ENCODE measurements at places on chromosomes 4 and X.

DNA sequence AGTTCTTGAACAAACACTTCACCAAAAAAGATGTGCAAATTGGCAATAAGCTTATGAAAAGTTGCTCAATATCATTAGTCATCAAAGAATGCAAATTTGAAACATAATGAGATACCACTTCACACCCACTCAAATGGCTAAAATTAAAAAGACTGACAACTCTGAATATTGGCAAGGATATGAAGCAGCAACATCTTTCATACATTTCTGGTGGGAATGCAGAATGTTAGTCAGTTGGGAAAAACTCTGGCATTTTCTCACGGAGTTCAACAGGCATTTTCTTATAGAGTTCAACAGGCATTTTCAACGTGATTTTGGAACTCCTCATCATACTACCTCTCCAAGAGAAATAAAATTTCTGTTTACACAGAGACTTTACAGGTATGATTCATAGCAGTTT, 297.4 kb upstream of the MAGEC2 start:
- no peak for DNase-seq

GRCh38 chr4:127540497-127541025, 92.2 kb upstream of the INTU start:
- no peak for DNase-seq

GRCh38 chr4:178745203-178745602, 1303.0 kb upstream of the AGA start:
- DNase-seq, result no peak

GRCh38 chr4:141851246-141851891, 215.0 kb downstream of the IL15 start:
- no peak for DNase-seq

DNA sequence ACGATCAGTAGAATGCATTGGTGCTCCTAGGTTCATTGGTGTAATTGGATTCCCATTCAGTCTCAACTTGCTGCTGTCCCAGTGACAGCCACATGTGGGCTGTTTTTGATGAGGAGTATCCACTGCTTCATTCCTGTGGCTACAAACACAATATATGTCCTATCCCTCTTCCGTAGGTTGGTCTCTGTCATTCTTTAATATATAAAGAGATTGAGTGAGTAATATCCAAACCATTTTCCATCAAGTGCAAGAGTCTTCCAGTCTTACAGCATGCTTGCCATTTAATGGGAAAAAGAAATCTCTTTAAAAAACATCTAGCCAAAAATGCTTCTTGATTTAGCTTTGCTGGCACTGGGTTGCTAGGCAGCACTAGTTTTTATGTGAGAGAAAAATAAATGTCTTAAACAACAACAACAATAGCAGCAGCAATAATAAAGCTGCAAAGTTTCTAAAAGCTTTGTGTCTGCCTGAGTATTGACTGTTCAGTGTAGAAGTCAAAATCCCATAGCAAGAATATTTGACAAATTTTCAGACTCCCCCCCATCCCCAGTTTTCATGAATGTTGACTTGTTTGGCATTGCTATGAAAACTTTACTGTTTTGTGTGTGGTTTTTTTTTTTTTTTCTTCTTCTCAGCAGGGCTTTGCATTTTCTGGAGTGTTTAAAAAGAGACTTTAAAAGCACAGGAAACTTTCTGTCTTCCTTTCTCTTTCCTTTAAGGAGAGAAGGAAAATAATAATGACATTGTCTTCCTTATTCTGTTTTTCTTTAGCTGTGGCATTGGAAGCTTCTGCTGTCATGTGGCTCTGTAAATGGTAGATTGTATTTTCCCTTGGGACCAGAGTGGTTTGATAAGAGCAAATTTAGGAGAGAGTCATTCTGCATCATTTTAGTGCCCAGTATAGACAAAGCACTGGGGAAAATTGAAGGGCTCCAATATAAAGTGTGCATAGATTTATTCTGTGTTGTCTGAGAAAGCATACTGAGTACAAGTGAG, 244.3 kb downstream of the ARHGAP10 start:
- no peak for DNase-seq

GRCh38 chrX:39258331-39258730, 457.1 kb downstream of the MID1IP1 start:
- DNase-seq, result no peak

DNA sequence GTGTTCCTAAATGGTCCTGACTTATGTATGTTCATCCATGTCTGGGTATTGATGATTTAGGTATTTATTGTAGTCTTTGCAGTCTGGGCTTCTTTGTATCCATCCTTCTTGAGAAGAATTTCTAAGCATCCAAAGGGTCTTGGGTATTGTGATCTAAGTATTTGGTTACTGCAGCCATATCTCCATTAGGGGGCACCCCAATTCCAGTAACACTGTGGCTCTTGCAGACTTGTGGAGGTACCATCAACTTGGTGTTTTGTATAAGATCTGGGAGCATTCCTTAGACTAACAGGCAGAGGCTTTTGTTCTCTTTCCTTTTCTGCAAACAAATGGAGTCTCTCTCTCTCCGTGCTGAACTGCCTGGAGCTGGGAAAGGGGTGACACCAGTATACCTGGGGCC, 113.7 kb upstream of the NEXMIF start:
- DNase-seq, result no peak

All from activated naive CD4-positive, alpha-beta T cell treated with Interleukin-2 at 50 U/mL for 16 hours (primary cell).